ENCODE measurements at places on chromosomes 11 and 22.

- DNase-seq = peak; percentile 65
Observed at GRCh38 chr22:50339945-50340879, 2.9 kb upstream of the PPP6R2 start.

DNA sequence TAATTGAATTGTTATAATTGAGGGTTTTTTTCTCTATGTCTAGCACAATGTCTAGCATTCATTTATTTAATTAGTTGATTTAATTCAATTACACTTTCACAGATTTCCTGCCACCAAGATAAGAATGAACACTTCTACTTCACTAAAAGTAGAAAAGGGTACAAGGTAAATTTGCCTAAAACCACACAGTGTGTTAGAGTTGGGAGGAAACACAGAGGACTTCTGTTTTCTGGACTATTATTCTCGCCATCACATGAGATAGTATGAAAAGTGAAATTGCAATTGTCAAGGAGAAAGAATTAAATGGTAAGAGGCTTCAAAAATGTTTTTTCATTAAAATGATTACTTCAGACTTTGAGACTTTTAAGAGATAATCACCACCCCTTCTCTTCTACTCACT, 109.5 kb downstream of the ETS1 start:
- DNase-seq = no peak

- no peak for DNase-seq
Observed at GRCh38 chr11:132139181-132139580, 768.8 kb downstream of the NTM start.

DNA sequence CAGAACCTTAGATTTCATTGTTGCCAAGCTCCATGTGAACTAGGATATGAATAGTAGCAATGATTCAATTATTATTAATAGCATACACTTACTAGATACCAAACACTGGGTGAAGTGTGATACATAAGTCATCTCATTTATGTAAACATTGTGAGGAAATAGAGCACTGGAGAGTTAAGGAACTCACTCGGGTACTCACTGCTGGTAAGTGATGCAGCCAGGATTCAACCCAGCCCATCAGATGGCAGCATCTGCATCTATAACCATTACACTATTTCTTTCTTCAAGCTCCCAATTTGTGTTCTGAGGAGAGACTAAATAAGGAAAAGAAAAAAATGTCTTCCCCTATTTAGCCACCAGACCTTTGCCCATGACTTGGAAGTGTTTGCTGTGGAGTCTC, 10.2 kb upstream of the ALG8 start:
- DNase-seq = no peak

DNA sequence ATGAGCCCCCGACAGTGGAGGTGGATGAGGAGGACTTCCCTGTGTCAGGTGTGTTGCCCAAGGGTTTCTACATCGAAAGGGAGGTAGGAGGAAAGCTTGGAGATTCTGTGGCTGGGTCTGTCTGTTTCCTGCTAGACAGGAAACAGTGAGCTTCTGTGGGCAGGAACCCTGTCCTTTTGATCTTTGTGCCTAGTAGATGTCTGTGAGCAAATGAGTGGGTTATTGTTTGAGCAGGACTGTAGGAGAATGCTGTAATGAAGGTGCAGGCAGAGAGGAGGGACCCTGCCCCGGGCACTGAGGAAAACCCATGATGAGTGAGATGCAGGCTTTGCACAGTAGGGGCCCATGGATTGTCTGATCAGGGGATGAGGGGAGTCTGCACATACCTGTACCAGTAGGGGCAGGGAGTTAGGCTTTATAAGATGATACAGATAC, 14.0 kb downstream of the USP35 start:
- DNase-seq = no peak

- DNase-seq = no peak
Observed at GRCh38 chr11:12087075-12088004, 23.1 kb upstream of the MICAL2 start.
